Cardiac muscle cell (in vitro differentiated cells and primary cell): ENCODE measurements at places on chromosomes 6 and 20. TPM values are rescaled to one million over a fixed set of nuclear protein-coding genes. Genes with fewer than 3 reads are reported as not detected.

- no peak overlapping the region for H3K4me3 ChIP-seq
- no peak for DNase-seq
- no peaks in the 10 kb centered on the region for H3K36me3 ChIP-seq
Observed at GRCh38 chr6:113385020-113385431, 472.1 kb upstream of the MARCKS start.

The ADGRG6 gene
- 8.7 and 12.9 TPM in 2 replicates for total RNA-seq

- no peak overlapping the region for H3K4me3 ChIP-seq
- no peaks in the 10 kb centered on the region for H3K4me1 ChIP-seq
- no peak overlapping the region for H3K27ac ChIP-seq
- no peaks in the 10 kb centered on the region for H3K36me3 ChIP-seq
- DNase-seq: no peak
Observed at GRCh38 chr6:80967609-80968008, 784.9 kb downstream of the TENT5A start.

The LAMA4 gene
- total RNA-seq: 155 and 304 TPM in 2 replicates

GRCh38 chr6:119326291-119327005 is 23.1 kb downstream of the MAN1A1 start:
- no peaks in the 10 kb centered on the region for H3K27me3 ChIP-seq
- peak overlapping the region; percentile 3 for H3K27ac ChIP-seq
- no peaks in the 10 kb centered on the region for H3K36me3 ChIP-seq
- peaks cover 24% of the 10 kb centered on the region for H3K4me1 ChIP-seq
- DNase-seq: no peak
- H3K4me3 ChIP-seq: no peak overlapping the region

- no peak overlapping the region for H3K4me3 ChIP-seq
- no peaks in the 10 kb centered on the region for H3K36me3 ChIP-seq
- H3K27ac ChIP-seq: no peak overlapping the region
Observed at GRCh38 chr20:24870881-24871280, 78.2 kb upstream of the CST7 start.

The NAPB gene
- total RNA-seq: 10.0 and 16.6 TPM in 2 replicates

The PDYN gene
- total RNA-seq: 0.33 and 0.95 TPM in 2 replicates

- no peaks in the 10 kb centered on the region for H3K4me1 ChIP-seq
- DNase-seq: no peak
- no peak overlapping the region for H3K4me3 ChIP-seq
Observed at GRCh38 chr20:42067596-42067995, 449.4 kb upstream of the CHD6 start.

DNA sequence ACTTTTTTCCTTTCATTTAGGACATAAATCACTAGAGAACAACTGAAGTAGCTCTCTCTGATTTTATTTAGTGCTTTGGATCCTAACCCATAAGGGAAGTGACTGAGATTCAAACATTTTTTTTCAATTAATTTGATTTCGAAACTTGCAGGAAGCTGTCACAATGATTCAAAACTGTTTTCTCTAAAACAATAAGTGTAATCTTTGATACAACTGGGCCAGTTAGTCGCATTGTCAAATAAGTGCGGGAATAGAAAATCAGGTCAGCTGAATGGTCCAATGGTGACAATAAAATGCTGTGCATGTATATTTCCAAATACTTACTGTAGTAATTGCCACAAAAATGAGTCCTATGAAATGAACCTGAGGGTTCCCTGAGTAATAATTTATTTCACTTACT is 930.8 kb downstream of the TFAP2A start:
- DNase-seq: peak; percentile 42
- no peak overlapping the region for H3K27ac ChIP-seq
- no peaks in the 10 kb centered on the region for H3K27me3 ChIP-seq
- no peak overlapping the region for H3K4me3 ChIP-seq
- no peaks in the 10 kb centered on the region for H3K36me3 ChIP-seq
- H3K4me1 ChIP-seq: no peaks in the 10 kb centered on the region

The NRN1 gene
- 0.78 and 0.92 TPM in 2 replicates for total RNA-seq

GRCh38 chr6:7787137-7787608 is 61.3 kb downstream of the BMP6 start:
- no peaks in the 10 kb centered on the region for H3K4me1 ChIP-seq
- H3K4me3 ChIP-seq: no peak overlapping the region
- peak; percentile 96 for DNase-seq
- H3K36me3 ChIP-seq: no peaks in the 10 kb centered on the region
- H3K27ac ChIP-seq: no peak overlapping the region
- H3K27me3 ChIP-seq: peaks cover 7% of the 10 kb centered on the region

DNA sequence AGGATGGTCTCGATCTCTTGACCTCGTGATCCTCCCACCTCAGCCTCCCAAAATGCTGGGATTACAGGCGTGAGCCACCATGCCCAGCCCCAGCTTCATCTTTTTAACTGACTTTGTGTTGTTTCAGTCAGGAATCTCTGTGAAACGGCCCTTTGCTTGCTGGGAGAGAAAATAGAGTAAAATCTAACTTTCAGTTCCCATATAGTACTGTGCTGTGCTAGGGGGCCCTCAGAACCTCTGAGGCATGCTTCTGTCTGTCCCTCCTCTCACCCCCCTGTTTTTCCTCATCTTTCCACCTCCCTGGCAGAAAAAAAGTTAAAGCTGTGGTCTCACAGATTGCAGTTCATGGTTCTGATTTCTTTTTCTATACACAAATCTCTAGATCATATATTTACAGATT is 48.4 kb downstream of the LRP11 start:
- no peaks in the 10 kb centered on the region for H3K4me1 ChIP-seq
- no peaks in the 10 kb centered on the region for H3K27me3 ChIP-seq
- no peak overlapping the region for H3K4me3 ChIP-seq

GRCh38 chr20:56631318-56631989 is 2.3 kb downstream of the TFAP2C start:
- DNase-seq: peak; percentile 34
- H3K27me3 ChIP-seq: peaks cover 100% of the 10 kb centered on the region
- no peaks in the 10 kb centered on the region for H3K36me3 ChIP-seq
- H3K27ac ChIP-seq: no peak overlapping the region
- peaks cover 16% of the 10 kb centered on the region for H3K4me1 ChIP-seq

- no peak for DNase-seq
- H3K4me3 ChIP-seq: no peak overlapping the region
- H3K4me1 ChIP-seq: no peaks in the 10 kb centered on the region
- no peak overlapping the region for H3K27ac ChIP-seq
- H3K27me3 ChIP-seq: no peaks in the 10 kb centered on the region
Observed at GRCh38 chr6:80144753-80145315, 38.4 kb downstream of the BCKDHB start.
